ENCODE measurements at places on chromosomes 11 and 22. TPM values are rescaled to one million over a fixed set of nuclear protein-coding genes. Genes with fewer than 3 reads are reported as not detected.
A peak's percentile ranks its signal among the peaks of the same experiment; 100 is the strongest.

- no peaks in the 10 kb centered on the region for H3K4me1 ChIP-seq
- H3K36me3 ChIP-seq: peaks cover 25% of the 10 kb centered on the region
- H3K27me3 ChIP-seq: no peaks in the 10 kb centered on the region
- DNase-seq: no peak
These were observed 21.4 kb upstream of the DNAJB13 start for GRCh38 chr11:73929388-73929787.

DNA sequence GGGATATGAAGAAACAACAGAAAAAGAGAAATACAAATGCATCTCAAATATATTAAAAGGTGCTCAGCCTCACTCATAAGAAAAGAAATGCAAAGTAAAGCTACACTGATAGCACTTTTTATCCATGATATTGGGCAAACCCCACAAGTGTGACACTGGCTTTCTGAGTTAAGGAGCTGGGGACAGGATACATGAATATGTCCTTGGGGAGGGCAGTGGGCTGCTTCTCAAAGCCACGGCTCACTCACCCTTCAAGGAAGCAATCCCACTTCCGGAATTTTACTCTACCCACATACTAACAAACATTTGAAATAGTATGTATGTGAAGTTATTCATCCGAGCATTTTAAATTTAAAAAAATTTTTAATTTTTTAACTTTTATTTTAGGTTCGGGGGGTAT, 41.1 kb upstream of the SLC22A12 start:
- H3K4me3 ChIP-seq: no peak overlapping the region
- peaks cover 6% of the 10 kb centered on the region for H3K27me3 ChIP-seq
- H3K4me1 ChIP-seq: no peaks in the 10 kb centered on the region
- no peak overlapping the region for H3K27ac ChIP-seq
- H3K36me3 ChIP-seq: no peaks in the 10 kb centered on the region

DNA sequence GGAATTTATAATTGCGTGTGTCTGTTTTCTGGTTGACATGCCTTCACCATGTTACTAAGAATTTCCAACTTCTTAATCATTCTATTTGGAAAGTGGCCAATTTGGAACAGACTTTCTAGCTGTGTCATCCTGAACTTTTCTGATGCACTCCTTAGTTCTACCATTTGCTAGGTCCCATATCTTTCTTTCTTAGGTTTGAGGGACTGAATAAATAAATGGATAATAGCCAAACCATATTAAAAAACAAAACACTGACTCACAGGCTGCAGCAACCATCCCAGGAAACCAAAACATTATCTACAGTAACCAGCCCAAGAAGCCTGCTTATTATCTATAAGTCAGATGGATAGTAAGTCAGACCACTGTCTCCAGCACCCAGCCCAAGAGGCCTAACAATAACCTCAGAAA, 57.5 kb upstream of the PLET1 start:
- DNase-seq: no peak
- H3K27ac ChIP-seq: no peak overlapping the region
- no peak overlapping the region for H3K4me3 ChIP-seq
- H3K4me1 ChIP-seq: peaks cover 9% of the 10 kb centered on the region

DNA sequence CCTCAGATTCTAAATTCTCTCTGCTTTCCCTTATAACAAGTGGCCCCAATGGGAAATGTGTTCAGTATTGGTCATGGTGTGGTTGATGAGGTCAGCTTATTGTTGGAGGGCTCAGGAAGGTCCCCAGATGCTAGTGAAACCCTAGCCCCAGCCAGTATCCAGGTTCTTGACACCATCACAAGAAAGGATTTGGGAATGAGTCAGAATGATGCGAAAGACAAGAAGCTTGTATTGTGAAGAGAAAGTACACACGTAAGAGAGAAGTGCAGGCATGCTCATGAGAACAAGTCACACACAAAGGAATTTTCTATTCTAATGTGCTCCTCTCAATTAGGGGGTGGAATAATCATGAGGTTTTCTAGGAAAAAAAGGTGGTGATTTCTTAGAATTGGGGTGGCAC, 34.9 kb upstream of the TRPC6 start:
- no peak for DNase-seq
- no peak overlapping the region for H3K27ac ChIP-seq
- H3K4me1 ChIP-seq: no peaks in the 10 kb centered on the region
- no peaks in the 10 kb centered on the region for H3K27me3 ChIP-seq

GRCh38 chr11:134468796-134469195, 56.8 kb upstream of the B3GAT1 start:
- no peaks in the 10 kb centered on the region for H3K36me3 ChIP-seq
- H3K27me3 ChIP-seq: peaks cover 41% of the 10 kb centered on the region
- no peak for DNase-seq
- no peak overlapping the region for H3K27ac ChIP-seq
- H3K4me1 ChIP-seq: no peaks in the 10 kb centered on the region

DNA sequence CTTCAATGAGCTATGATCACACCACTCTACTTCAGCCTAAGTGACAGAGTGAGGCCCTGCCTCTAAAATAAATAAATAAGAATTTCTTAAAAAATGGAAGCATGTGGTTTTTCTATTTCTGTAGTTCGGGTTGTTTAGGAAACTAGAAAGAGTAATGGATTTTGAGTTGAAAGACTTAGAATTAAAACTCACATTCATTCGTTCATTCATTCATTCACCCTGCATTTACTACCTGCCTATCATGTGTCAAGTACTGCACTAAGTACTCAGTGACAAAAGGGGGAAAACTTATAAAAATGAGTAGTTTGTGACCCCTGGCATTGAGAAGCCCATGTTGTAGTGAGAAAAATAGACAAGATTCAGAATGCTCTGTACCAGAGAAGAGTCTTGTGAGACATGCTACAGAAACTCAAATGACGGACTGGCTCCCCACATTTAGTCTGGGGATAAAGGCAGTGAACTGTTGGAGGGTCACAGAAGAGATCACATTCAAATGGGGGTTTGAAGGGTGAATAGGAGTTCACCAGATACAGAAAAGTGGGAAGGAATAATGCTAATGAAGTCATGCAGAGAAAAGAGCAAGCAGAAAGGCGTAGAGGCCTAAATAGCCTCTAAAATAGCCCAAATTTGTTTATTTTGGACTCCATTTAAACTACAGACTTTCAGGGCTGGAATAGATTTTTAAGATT, 7.0 kb downstream of the CSRP3 start:
- DNase-seq: no peak
- H3K36me3 ChIP-seq: no peaks in the 10 kb centered on the region
- no peaks in the 10 kb centered on the region for H3K4me1 ChIP-seq
- H3K27ac ChIP-seq: no peak overlapping the region
- H3K27me3 ChIP-seq: no peaks in the 10 kb centered on the region

DNA sequence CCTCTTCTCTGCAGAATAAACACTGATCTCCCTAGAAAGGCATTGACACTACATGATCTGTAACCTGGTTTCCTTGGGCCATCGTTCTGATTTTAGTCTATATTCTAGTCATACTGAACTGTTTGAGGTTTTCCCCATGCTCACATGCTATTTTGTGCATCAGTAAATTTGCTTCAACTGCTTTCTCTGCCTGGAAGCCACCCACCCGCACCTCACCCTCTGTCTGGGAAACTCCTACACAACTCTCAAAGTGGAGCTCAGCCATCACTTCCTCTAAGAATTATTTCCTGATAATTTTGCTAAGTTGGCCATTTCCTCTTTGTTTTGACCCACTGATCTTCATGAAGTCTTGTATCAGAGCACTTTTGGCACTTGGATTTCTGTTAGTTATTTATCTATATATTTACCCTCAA, 36.1 kb downstream of the MMP20 start:
- no peak overlapping the region for H3K4me3 ChIP-seq
- H3K27ac ChIP-seq: no peak overlapping the region
- DNase-seq: no peak
- H3K4me1 ChIP-seq: peaks cover 10% of the 10 kb centered on the region
- H3K27me3 ChIP-seq: no peaks in the 10 kb centered on the region

- peak overlapping the region; percentile 45 for H3K27ac ChIP-seq
- DNase-seq: no peak
- H3K4me1 ChIP-seq: peaks cover 63% of the 10 kb centered on the region
- H3K4me3 ChIP-seq: no peak overlapping the region
- H3K27me3 ChIP-seq: no peaks in the 10 kb centered on the region
These were observed 27.7 kb downstream of the PICALM start for GRCh38 chr11:86040919-86041850.

GRCh38 chr11:44143987-44144909, 48.8 kb downstream of the EXT2 start:
- H3K4me3 ChIP-seq: no peak overlapping the region
- no peak for DNase-seq
- H3K27ac ChIP-seq: no peak overlapping the region
- H3K36me3 ChIP-seq: peaks cover 18% of the 10 kb centered on the region
- no peaks in the 10 kb centered on the region for H3K27me3 ChIP-seq

DNA sequence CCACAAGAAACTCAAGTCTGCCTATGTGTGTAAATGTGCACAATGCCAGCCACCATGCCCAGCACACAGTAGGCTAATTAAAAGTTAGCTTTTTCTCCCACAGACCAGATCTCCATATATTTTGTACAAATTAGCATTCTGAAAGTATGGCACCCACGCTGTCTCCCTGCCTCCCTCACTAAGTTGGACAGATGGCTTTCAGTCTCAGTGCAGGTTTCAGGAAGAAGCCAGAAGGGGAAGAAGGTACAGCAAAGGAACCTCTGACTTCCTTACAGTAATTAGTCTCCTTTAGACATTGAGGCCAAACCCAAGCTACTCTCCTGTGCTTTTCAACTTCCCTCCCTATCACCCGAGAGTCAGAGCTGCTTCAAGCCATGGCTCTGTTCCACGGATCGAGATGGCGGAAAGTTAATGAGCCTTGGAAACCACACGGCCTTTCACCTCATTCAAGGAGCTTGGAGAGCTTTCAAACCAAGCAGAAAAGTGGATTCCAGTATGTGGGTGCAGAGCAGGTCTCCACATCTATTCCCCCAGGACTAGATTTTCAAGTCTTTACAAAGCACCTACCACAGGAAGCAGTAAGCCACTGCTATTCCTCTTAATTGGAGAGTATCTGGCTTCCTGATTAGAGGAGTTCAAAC, 221.1 kb upstream of the NARS2 start:
- H3K36me3 ChIP-seq: no peaks in the 10 kb centered on the region
- H3K4me3 ChIP-seq: no peak overlapping the region
- H3K27ac ChIP-seq: no peak overlapping the region
- H3K27me3 ChIP-seq: peaks cover 12% of the 10 kb centered on the region
- DNase-seq: no peak
- H3K4me1 ChIP-seq: no peaks in the 10 kb centered on the region

GRCh38 chr11:64831411-64831891, 13.0 kb downstream of the CDC42BPG start:
- H3K36me3 ChIP-seq: no peaks in the 10 kb centered on the region
- DNase-seq: no peak
- H3K4me1 ChIP-seq: no peaks in the 10 kb centered on the region
- H3K27ac ChIP-seq: no peak overlapping the region

DNA sequence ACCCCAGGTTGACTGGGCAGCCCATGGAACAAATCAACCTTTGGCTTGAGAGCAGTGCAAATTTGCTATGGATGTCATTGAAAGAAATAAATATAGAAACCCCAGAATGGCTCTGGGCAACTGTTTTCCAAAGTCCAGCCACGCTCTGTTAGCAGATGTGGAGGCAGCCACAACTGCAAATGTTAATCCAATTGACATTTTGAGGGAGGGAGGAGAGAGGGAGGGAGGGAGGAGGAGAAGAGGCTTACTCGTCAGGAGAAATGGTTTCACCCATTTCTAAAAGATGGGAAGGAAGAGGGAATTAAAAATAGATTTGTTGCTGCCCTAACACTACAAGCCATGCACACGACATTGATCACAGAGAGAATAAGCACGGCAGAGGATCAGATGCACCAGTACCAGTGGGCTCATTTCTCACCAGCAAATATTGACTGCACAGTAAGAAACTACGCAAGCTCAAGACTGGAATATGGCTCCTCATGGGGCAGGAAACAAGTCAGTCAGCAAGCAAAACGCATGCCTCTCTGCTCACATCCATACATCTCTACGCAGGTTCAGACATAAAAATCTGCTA, 229.1 kb downstream of the LARGE1 start:
- H3K4me3 ChIP-seq: no peak overlapping the region
- DNase-seq: no peak
- no peaks in the 10 kb centered on the region for H3K36me3 ChIP-seq
- H3K27ac ChIP-seq: no peak overlapping the region
- no peaks in the 10 kb centered on the region for H3K4me1 ChIP-seq

GRCh38 chr11:3159296-3160190, 5.6 kb downstream of the OSBPL5 start:
- DNase-seq: no peak
- peaks cover 21% of the 10 kb centered on the region for H3K27me3 ChIP-seq
- H3K27ac ChIP-seq: no peak overlapping the region
- H3K4me1 ChIP-seq: no peaks in the 10 kb centered on the region
- H3K36me3 ChIP-seq: no peaks in the 10 kb centered on the region

GRCh38 chr11:19715373-19715772, 2.7 kb downstream of the NAV2 start:
- H3K4me3 ChIP-seq: no peak overlapping the region
- H3K4me1 ChIP-seq: peaks cover 23% of the 10 kb centered on the region
- H3K27me3 ChIP-seq: peaks cover 52% of the 10 kb centered on the region
- no peaks in the 10 kb centered on the region for H3K36me3 ChIP-seq
- no peak for DNase-seq

GRCh38 chr22:34475886-34476285, 555.6 kb upstream of the LARGE1 start:
- DNase-seq: no peak
- no peaks in the 10 kb centered on the region for H3K27me3 ChIP-seq
- H3K27ac ChIP-seq: no peak overlapping the region
- H3K4me1 ChIP-seq: no peaks in the 10 kb centered on the region
- no peak overlapping the region for H3K4me3 ChIP-seq

DNA sequence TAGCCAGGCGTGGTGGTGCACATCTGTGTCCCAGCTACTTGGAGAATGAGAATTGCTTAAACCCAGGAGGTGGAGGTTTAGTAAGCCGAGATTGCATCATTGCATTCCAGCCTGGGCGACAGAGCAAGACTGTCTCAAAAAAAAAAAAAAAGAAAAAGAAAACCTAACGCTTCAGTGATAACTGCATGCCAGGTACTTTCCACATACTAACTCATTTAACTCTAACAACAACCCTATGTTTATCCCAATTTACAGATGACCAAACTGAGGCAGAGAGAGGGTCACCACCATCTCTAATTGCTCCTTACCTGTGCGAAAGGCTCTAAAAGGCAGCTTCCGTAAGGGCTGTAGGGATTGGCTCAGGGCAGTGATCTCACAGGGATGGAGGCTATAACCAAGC, 11.6 kb downstream of the PISD start:
- DNase-seq: no peak
- peaks cover 16% of the 10 kb centered on the region for H3K36me3 ChIP-seq

DNA sequence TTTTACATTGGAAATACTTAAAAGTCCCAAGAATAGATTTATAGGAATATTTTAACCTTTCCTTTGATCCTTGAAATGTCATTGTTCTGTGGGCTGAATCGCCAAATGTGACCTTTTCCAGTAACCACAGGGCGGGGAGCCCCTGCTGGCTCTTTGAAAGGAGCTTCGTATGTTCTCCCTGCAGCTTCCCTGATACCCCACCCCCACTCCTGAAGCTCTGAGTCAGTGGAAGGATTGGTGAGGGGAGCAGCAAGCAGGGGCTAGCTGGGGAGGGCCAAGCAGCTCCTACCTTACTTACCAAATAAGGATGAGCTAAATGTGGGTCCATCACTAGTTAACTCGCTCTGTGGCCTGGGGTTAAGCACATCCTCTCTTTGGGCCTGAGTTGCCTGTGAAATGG, 87.7 kb downstream of the CHST1 start:
- H3K4me1 ChIP-seq: no peaks in the 10 kb centered on the region
- peaks cover 11% of the 10 kb centered on the region for H3K27me3 ChIP-seq
- no peaks in the 10 kb centered on the region for H3K36me3 ChIP-seq

- no peak for DNase-seq
- H3K36me3 ChIP-seq: no peaks in the 10 kb centered on the region
These were observed 1053.8 kb downstream of the LRRC4C start for GRCh38 chr11:40405614-40406013.

Gene FAM118A
- total RNA-seq: 75.0 TPM

Gene JAML
- total RNA-seq: 142 TPM

Gene CECR2
- total RNA-seq: 0.02 TPM

Gene PHRF1
- total RNA-seq: 60.2 TPM

Gene DAGLA
- not detected for total RNA-seq

Gene KRTAP5-7
- not detected for total RNA-seq

All from activated CD8-positive, alpha-beta memory T cell treated with anti-CD3 and anti-CD28 coated beads, Interleukin-2, amount 10 ng/mL, durations not matched to agents 7 days and 5 days (primary cell).